ENCODE measurements at places on chromosomes 12 and 14. TPM values are rescaled to one million over a fixed set of nuclear protein-coding genes. Genes with fewer than 3 reads are reported as not detected.

DNA sequence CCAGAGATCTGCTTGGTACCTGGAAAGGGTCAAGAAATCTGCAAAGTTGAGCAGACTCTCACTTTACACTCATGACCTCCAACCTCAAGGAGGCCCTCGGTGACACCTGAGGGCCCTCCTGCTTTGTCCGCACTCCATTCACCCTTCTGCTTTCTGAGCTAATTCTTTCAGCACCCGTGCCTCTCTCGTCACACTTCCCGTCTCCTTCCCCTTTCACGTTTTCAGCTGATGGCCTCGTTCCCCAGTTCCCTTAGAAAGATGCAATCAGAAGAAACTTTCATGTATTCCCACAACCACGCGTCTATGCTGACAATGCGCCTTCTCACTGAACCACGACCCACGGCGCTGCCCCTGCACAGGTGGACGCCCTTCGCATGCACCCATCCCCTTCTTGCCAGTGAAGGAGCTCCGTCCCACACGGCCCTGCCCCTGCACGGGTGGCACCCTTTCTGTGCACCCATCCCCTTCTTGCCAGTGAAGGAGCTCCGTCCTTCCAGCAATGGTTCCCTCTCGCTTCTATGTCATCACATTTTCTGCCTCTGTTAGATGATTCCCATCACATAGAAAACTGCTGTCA lies 340.1 kb upstream of the FKBP4 start:
- peaks cover 21% of the 10 kb centered on the region for H3K36me3 ChIP-seq
- H3K27ac ChIP-seq, result no peak overlapping the region
- H3K4me1 ChIP-seq, result peaks cover 7% of the 10 kb centered on the region
- H3K4me3 ChIP-seq, result no peak overlapping the region

GZMH gene
- not detected for polyA plus RNA-seq

DNA sequence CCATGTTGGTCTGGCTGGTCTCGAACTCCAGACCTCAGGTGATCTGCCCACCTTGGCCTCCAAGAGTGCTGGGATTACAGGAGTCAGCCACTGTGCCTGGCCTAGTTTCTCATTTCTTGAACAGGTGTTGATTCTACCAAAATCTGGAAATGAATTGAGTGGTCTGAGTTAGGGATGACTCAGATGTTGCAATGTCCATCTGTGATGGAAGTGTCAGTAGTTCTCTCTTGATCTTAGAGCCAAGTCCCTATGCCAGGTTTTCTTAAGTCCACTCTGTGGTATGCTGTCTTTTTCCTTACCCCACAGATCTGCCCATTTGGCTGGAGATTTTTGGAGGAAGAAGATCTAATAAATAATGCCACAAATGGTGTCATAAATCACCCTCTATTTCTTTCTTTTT lies 12.6 kb downstream of the SNAPC1 start:
- H3K4me3 ChIP-seq, result no peak overlapping the region
- no peak overlapping the region for H3K27ac ChIP-seq
- DNase-seq, result no peak
- H3K27me3 ChIP-seq, result no peaks in the 10 kb centered on the region
- H3K4me1 ChIP-seq, result no peaks in the 10 kb centered on the region

GRCh38 chr12:121476477-121476876 lies 76.6 kb downstream of the RNF34 start:
- no peak for DNase-seq
- H3K27me3 ChIP-seq, result no peaks in the 10 kb centered on the region
- no peaks in the 10 kb centered on the region for H3K36me3 ChIP-seq
- H3K27ac ChIP-seq, result no peak overlapping the region
- H3K4me1 ChIP-seq, result no peaks in the 10 kb centered on the region

DNA sequence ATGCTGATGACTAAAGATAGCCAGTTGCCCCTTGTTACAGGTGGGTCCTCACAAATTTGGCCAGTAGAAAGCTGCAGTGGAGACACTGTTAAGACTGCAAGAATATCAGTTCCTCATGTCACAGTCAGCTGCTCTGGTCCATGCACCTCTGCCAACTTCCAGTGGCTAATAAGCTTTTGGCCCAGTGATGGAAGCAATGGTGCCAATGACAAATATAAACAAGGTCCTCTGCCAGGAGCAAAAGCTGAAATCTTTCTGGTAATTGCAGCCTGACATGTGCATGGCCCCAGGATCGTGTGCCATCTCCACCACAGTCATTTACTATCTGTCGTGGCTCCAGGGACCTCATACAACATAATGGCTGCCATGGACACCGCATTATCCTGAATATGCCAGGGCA lies 85.4 kb upstream of the TMEM260 start:
- no peak overlapping the region for H3K27ac ChIP-seq
- no peaks in the 10 kb centered on the region for H3K36me3 ChIP-seq
- DNase-seq, result no peak
- H3K4me3 ChIP-seq, result no peak overlapping the region

DNA sequence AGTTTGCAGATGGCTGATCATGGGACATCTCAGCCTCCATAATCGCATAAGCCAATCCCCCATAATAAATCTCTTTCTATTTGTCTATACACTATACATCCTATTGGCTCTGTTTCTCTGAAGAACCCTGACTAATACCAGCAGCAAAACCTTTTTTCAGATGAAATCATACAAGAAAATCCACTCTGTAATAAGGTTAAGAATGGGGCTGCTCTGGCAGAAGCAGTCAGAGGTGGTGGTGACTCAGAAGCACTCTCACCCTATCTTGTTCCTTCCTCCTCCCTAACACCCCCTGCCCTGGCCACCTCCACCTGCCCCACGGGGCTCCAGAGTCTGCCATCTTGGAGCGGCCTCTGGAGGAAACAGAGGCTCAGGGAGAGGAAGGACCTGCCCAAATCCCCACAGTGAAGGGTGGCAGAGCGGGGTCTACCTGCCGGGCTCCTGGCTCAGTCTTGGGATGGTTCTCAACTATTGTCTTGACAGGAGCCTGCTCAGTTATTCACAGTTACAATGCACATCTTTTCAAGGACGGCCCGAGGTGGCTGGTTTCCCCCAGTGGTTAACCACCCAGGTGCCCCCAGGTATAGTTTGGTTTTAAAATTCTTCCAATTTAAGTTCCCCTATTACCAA lies 109.3 kb upstream of the EVL start:
- H3K27ac ChIP-seq, result no peak overlapping the region
- no peaks in the 10 kb centered on the region for H3K27me3 ChIP-seq
- no peak overlapping the region for H3K4me3 ChIP-seq
- DNase-seq, result no peak
- H3K36me3 ChIP-seq, result no peaks in the 10 kb centered on the region

NABP2 gene
- polyA plus RNA-seq, result 48.3 TPM

DNA sequence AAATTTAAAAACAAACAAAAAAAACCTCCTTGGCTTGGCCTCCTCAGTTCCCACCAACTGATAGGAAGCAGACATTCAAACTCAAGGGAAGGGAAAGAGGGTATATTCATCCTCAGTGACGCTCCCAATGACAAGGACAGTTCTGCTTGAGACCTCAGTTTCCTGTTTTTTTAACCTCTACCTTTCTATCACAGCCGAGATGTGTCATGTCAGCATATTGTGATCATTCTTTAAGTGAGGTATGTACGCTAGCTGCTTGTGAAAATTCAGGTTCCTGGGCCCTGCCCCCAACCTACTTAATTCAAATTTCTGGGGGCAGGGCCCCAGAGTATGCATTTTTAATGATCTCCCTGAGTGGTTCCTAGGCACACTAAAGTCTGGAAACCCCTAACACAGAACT lies 611.9 kb upstream of the TBX3 start:
- DNase-seq, result no peak
- H3K4me3 ChIP-seq, result no peak overlapping the region
- no peaks in the 10 kb centered on the region for H3K36me3 ChIP-seq
- no peak overlapping the region for H3K27ac ChIP-seq

DNA sequence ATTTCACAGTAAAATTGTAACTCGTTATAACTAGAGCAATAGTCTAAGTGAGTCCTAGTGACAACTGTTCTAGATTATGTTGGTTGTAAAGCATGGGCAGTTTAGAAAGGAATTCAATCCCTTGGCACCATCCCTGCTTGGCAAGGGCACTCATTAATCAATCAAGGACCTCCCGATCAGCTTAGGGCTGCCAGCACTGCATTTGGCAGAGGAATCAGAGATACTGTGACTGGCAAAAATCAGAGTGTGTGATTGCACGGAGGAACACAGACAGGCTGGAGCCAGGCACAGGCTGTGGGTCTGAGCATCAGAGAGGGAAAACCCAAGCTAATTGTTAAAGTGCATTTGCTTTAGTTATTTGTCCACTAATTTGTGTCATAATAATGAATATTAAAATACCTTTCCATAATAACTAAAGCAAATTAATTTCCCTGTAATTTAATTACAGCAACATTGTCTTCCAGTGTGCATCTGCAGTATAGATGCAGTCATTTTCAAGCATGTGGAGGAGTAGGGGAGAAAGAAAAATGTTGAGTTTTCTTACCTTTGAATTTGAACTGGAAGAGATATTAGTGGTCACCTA lies 3.2 kb upstream of the EGLN3 start:
- H3K4me3 ChIP-seq, result no peak overlapping the region
- peaks cover 13% of the 10 kb centered on the region for H3K4me1 ChIP-seq
- no peak overlapping the region for H3K27ac ChIP-seq
- H3K36me3 ChIP-seq, result no peaks in the 10 kb centered on the region

DNA sequence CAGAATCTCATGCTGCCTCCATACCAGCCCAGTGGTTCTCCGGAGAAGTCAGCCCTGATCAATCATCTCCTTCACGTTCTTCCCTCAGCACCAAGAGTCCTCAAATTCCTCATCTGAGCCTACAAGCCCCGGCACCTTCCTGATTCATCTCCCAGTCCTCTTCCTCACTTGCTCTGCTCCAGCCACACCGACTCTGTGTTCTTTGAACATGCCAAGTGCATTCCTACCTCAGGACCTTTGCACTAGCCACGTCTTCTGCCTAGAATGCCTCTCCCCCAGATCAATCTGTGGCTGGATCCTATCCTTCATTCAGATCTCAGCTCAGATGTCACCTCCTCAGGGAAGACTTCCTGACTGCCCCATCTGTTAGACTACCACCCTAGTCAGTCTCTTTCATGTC lies 4.7 kb downstream of the RILPL1 start:
- H3K27me3 ChIP-seq, result no peaks in the 10 kb centered on the region
- no peak overlapping the region for H3K4me3 ChIP-seq
- no peak overlapping the region for H3K27ac ChIP-seq

GRCh38 chr12:12954878-12955625 lies 3.1 kb upstream of the GPRC5D start:
- H3K27ac ChIP-seq, result no peak overlapping the region
- H3K27me3 ChIP-seq, result no peaks in the 10 kb centered on the region
- no peaks in the 10 kb centered on the region for H3K36me3 ChIP-seq
- H3K4me1 ChIP-seq, result no peaks in the 10 kb centered on the region
- no peak for DNase-seq
